PC-9 (cell line): ENCODE measurements at places on chromosomes 5 and 9. TPM values are rescaled to one million over a fixed set of nuclear protein-coding genes. Genes with fewer than 3 reads are reported as not detected.

- no peaks in the 10 kb centered on the region for H3K27me3 ChIP-seq
- peaks cover 21% of the 10 kb centered on the region for H3K4me1 ChIP-seq
- peak overlapping the region; percentile 29 for H3K27ac ChIP-seq
- peak; percentile 95 for DNase-seq
- no peaks in the 10 kb centered on the region for H3K36me3 ChIP-seq
Observed at GRCh38 chr9:130689937-130690700, 3.5 kb upstream of the EXOSC2 start.

Gene SPATA31A3
- total RNA-seq: not detected in 2 replicates

GRCh38 chr5:80408484-80409366 lies 861 bp downstream of the ZFYVE16 start:
- H3K27me3 ChIP-seq: no peaks in the 10 kb centered on the region
- DNase-seq: no peak
- H3K27ac ChIP-seq: peak overlapping the region; percentile 83
- H3K4me3 ChIP-seq: peak overlapping the region; percentile 83
- peaks cover 18% of the 10 kb centered on the region for H3K4me1 ChIP-seq

GRCh38 chr9:3783156-3783555 lies 257.4 kb upstream of the RFX3 start:
- no peak overlapping the region for H3K4me3 ChIP-seq
- no peak for DNase-seq
- no peaks in the 10 kb centered on the region for H3K36me3 ChIP-seq

DNA sequence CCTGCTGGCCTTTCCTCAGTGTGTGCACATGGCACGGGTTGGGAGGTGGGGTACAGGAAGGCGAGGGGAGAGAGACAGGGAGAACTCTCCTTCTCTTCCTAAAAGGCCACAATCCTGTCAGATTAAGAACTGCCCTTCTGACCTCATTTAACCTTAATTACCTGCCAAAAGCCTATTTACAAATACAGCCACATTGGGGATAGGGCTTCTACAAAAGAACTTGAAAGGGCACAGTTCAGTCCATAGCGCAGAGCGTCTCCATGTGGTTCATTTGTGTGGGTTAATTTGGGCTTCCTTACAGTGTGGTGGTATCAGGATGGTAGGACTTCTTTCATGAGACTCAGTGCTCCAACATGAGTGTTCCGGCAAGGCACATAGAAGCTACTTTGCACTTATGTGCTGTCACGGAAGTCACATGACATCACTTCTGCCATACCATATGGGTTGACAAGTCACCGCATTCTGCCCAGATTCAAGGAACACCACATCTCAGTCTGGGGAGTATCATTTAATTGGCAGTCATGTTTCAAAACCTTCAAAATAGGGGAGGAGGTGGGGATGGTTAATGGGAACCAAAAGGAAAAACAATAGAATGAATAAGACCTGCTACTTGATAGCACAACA lies 46.8 kb downstream of the NLN start:
- H3K4me3 ChIP-seq: no peak overlapping the region
- H3K27me3 ChIP-seq: no peaks in the 10 kb centered on the region
- no peaks in the 10 kb centered on the region; the same call in 1 of the 2 replicates for H3K36me3 ChIP-seq
- no peak for DNase-seq

DNA sequence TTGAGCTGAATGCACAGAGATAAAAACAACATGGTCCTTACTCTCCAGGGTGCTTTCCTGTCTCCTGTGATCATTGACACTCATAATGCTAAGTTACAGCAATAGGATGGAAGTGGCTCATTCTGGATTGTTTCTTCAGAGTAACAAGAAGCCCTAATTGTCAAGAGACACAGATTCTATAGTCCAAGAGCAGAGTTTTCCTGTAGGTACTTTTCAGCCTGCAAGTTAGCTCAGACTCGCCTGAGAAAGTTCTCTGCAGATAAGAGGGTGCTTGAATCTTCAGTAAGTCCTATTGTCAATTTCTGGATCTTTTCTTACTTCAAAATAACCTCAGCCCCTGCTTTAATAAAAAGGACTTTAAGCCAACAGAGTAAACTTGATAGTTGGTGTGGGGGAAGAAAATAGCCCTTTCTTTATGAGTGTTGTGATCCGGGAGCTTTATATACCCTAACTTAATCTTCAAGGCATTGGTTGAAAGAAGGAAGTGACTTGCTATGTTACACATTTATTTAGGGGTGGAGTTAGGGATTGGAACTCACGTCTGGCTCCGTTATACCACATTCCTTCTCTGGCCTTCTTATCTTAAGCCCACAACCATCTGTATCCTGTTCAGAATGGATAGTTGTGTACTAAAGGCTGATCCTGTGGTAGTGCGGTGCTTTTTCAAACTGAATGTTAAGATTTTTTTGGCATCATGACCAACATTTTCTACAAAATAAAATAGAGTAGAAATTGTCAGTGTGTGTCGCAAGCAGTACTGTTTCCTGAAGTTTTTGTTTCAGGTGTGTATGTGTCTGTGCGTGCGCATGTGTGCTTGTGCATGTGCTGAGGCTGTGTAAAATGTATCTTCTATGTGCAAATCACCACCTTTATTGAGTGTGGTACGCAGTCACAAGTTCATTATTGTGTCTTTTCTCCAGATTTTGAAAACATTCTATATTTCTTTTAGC lies 173.9 kb downstream of the WDR70 start:
- H3K4me3 ChIP-seq: no peak overlapping the region
- no peaks in the 10 kb centered on the region for H3K36me3 ChIP-seq
- DNase-seq: no peak
- no peaks in the 10 kb centered on the region for H3K4me1 ChIP-seq
- H3K27ac ChIP-seq: no peak overlapping the region

Gene CDH18
- not detected in 2 replicates for total RNA-seq

- no peak overlapping the region for H3K27ac ChIP-seq
- no peak overlapping the region for H3K4me3 ChIP-seq
- no peaks in the 10 kb centered on the region for H3K36me3 ChIP-seq
- DNase-seq: no peak
Observed at GRCh38 chr5:175861337-175862130, 9.8 kb upstream of the CPLX2 start.

Gene FOXD4L6
- total RNA-seq: 0.20 TPM in 1 of 2 replicates, not detected in the other

DNA sequence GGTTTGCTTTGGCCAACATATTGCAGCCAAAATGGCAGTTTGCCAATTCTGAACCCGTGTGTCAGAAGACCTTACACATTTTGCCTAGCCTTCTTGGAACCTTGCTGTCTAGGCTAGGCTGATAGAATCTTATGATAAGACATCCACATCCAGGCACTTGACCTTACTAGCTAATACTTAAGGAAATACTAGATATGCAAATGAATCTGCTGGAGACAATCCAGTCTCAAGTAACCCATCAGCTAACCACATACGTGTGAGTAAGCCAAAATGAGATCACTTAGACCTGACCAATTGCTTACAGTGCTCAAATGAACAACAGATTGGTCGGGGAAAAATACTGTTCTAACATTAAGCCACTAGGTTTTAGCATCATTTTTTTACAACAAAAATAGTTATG lies 1504.6 kb upstream of the CDH9 start:
- H3K27ac ChIP-seq: no peak overlapping the region
- no peaks in the 10 kb centered on the region for H3K36me3 ChIP-seq

DNA sequence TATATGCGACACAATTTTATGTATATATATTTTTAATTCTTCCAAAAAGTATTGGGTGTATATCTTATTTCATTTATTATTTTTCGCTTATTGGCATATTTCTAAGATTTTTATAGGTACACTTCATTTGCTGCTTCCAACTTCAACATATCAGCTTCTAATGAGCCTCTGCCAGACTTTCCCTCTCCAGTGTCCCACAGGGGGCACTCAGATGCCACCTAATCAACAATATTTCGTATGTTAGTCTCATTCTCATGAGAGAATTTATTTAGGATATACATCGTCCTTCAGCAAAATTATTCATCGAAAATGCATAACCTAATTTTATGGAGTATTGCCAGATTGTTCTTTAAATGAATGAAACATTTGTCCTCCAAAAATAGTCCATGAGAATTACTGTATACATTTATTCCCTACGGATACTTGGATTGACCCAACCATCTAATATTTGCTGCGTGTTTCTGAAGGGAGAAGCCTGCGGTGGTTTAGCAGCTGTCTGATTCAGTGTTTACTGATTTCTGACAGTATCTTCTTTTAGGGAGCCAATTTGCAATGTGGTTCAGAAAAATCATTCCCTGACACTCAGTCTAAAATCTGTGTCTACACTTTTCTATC lies 100.6 kb upstream of the SELENOP start:
- no peak overlapping the region for H3K4me3 ChIP-seq
- H3K27ac ChIP-seq: no peak overlapping the region

Gene GOLPH3
- total RNA-seq: 179 and 267 TPM in 2 replicates

Gene UBE2QL1
- not detected in 2 replicates for total RNA-seq

- peaks cover 34% of the 10 kb centered on the region for H3K36me3 ChIP-seq
- peak overlapping the region; percentile 37; the same call in 1 of the 2 replicates for H3K27ac ChIP-seq
- DNase-seq: no peak
- H3K27me3 ChIP-seq: no peaks in the 10 kb centered on the region
Observed at GRCh38 chr5:133957591-133957990, 10.8 kb downstream of the C5orf15 start.

DNA sequence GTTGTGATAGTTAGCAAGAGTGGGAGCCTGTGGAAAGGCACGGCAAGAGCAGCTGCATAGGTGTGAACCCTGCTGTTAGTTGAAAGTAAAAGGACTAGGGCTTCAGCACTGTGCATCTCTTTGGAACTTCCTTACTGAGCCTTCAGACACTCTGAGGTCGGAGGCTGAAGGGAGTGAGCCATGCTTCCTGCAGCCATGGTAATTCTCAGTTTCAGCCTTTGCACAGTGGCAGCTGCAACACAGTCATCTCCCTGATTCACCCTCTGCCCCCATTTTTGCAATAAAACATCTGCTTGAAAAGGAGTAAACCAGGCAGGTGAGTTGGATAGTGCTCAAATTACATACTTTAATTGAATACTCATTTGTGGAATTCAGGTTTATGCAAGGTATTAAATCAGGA lies 6.5 kb upstream of the TLE4 start:
- no peak for DNase-seq
- no peaks in the 10 kb centered on the region for H3K4me1 ChIP-seq
- H3K27me3 ChIP-seq: no peaks in the 10 kb centered on the region

Gene AK6
- 21.6 and 23.0 TPM in 2 replicates for total RNA-seq
